ENCODE measurements at places on chromosomes 3 and 15.

GRCh38 chr3:174340624-174341587, 518.2 kb upstream of the NAALADL2 start:
- DNase-seq: no peak

DNA sequence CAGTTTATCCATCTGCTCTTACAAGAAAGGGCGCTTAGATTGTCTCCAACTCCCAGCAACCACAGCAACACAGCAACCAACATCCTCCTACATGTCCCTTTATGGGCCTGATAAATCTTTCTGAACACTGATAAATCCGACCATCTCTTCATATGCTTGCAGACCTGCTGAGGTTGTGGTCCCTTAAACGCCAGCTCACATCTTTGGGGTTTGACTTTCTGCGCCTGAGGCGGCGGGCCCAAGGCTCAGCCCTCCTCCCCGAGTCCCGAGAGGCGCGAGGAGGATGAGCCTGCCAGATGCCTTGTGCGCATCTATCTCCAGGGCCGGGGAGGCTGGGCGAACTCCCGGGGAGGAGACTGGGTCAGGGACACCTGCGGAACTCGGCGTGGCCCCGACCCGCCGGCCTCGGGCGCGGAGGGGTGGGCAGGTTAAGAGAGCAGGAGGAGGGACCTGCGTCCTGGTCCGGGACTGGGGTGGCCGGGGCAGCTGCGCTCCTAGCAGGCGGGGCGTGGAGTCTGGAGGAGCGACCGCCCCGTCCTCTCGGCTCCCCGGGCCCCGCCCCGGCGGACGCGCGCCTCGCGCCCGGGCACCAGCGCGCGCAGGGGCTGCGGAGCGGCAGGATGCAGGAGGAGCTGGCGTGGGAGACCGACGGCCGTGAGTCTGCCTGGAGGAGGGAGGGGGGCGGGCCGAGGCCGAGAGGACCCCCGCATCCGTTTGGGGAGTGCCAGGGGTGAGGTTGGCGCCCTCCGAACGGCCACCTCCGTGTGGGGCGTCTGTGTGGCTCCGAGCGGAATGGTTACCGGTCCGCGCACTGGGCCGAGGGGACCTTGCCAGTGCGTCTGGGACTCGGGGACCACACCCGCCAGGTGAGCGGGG, at the start of gene ANKDD1A:
Gene ANKDD1A, plus strand, starts transcription at position 592 of the 876 bp plus-strand sequence. Its CDS starts 29 bp downstream, at position 621.
- DNase-seq: no peak

DNA sequence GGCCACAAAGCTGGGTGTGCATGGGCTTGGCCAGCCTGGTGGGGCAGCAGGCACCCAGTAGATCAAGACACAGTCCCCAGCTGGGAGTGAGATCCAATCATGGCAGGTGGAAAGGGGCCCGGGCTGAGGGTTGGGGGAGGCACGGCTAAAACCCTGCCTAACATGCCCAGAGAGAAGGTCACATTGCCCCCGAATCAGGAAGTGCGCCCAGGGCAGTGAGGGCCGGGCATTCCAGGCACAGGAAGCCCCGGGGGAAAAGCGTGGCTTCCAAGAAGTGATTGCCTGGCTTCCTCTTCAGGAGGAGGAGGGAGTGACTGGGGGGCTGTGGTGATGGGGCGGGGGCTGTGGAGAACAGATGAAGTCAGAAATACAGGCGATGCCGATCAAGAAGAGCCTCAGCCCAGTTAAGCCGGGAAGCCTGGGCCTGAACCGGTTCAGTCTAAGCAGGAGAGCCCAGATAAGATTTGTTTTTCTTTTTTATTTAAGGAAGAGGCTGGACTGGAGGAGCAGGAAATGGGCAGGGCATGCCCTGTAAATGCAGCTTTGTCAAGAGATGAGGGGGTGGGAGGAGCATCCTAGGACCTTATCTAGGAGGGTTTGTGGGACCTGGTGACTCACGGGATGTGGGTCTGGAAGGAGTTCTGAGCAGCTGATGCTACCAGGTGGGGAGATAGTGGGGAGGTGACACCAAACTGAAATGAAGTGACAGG, 83.9 kb downstream of the CHSY1 start:
- DNase-seq: no peak

DNA sequence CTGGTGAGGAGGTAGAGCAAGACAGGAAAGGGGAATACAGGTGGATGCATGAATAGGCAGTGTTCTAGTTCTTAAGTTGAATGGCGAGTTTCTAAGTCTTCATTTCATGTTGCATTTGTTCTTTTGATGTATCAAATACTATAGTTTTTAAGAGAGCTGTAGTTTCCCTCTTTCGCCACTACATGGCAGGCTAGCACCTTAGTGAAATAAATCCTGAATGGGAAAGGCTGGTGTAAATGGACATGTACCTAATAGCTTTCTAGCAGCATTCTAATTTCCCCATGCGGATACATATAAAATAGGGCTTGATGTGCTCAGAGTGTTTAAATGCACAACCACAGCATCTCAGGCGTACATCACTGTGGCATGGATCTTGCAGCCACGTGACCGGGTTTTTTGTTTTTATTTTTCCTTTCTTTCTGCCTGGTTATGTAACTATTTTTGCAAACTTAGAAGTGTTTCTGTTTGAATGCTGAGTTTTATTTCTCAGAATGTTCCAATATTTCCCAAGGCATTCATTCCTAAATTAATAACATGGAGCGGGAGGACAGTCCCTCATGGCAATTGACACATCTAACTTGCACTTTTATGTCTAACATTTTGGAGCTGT, 23.5 kb upstream of the CLN6 start:
- peak; percentile 78 for DNase-seq

DNA sequence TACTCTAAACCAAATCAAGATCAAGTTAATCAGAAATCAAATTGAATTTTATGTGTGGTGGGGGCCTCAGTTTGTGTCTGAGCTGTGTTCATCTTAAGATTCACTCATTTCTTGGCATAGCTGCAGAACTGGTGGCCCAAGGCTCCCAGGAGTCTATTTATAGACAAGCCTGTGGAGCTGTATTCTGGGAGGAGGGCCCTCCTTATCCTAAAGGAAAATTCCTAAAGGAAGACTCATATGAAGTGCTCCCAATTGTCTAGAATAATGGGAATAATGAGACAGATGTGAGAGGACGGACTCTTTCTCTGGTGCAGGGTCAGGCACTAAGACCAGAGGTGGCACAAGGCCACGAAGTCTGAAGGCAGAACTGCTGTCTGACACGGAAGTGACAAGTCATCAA, 38.9 kb downstream of the C3orf85 start:
- no peak for DNase-seq

GRCh38 chr15:72907733-72908132, 124.2 kb upstream of the ADPGK start:
- DNase-seq: no peak

DNA sequence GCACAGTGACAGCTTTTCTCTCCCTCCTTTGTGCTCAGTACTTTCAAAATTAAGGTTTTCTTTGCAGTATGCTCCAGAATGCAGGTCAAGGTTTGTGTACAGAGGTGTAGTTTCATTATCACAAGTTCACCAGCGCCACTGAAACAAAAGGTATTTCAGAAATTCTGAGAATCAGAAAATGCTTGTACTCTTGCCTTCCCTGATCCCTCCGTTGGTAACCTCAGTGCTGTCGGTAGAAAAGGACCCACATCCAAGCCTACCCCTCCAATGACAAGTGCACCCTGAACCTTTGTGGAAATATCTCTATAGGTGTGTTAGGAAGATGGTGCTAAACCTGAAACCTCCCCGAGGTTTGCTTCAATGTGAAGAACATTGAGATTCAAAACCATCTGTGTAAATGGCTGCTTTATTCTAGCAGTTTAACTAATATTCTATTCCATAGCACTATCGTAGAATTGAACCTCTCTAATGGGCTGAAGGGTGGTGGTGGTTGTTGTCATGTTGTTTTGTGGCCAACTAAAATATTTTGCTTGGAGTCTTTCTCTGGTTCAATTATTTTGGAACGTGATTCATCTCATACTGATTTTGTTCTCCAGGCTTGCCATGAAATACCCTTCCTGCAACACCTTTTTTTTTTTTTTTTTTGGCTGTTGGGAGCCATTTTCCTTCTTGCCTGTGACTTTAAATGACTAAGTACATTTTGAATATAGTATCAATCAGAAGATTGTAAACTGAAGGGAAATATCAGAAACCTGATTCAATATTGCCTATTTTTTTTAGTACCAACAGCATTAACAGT, 20.7 kb downstream of the ZBTB38 start:
- DNase-seq: no peak

- no peak for DNase-seq
Measured at GRCh38 chr3:45870099-45870498, 16.2 kb upstream of the CCR9 start.

- DNase-seq: peak; percentile 1
Measured at GRCh38 chr15:67444100-67444499, 76.8 kb upstream of the C15orf61 start.

- no peak for DNase-seq
Measured at GRCh38 chr3:57791245-57791644, 35.1 kb downstream of the SLMAP start.

- no peak for DNase-seq
Measured at GRCh38 chr15:99430881-99431401, 134.8 kb upstream of the MEF2A start.

DNA sequence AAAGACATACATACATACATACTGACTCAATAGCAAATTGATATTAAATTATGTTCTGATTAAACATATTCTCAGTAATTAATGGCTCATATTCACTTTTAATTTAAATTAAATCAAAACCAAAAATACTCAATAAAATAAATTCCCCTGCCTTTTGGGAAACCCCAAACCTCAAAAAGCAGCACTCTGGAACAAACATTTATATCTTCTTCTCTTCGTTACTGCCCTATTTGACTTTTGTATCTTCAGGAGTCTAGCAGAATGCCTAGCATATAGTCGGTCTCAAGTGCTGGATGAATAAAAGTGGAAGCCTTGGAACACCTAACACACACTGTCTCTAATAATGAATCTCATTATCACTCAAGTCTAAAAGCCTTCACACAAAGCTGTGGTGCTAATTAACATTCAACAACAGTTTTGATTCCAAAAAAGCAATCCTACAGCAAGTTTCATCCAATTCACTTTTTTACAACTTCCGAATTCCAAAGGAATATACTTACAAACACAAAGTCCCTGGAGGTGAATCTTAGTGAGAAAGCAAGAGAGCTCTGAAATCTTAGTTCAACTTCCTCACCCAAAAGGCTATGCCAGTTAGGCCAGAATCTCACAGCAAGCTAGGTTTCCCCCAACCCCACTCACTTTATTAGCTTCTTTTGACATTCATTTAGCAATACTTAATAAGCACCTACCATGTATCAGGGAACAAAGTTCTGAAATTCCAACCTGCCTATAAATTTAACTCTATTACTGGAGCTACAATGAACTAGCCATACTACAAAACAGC, 35.0 kb downstream of the GSK3B start:
- DNase-seq: no peak

GRCh38 chr3:152835601-152836102, 721 bp downstream of the P2RY1 start:
- DNase-seq: no peak

- no peak for DNase-seq
Measured at GRCh38 chr3:23941440-23941839, 3.6 kb upstream of the NR1D2 start.

GRCh38 chr3:149224736-149225594, 3.3 kb upstream of the CP start:
- DNase-seq: no peak

- no peak for DNase-seq
Measured at GRCh38 chr3:44516230-44516629, 38.8 kb upstream of the ZNF445 start.

DNA sequence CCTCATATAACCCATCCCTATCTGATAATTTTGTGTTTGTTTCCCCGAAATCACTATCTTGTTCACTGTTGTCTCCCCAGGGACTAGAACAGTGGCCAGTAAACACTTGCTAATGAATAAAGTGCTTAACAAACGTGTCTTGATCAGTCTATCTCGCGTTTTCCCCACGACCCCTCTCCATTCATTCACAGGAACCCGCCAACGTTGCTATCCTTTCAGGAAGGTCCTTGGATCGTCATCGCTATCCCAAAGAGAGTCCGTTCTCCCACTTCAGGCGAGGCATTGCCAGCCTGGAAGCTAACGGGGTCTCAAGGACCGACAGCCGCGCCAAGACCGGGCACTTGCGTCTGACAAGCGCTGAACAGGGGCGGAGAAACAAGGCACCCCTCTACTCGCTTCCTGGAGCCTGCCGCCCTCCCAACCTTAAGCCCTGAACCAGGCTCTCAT, 344 bp downstream of the LINS1 start:
- DNase-seq: no peak

- peak; percentile 68 for DNase-seq
Measured at GRCh38 chr15:63466378-63467192, 37.8 kb upstream of the USP3 start.

DNA sequence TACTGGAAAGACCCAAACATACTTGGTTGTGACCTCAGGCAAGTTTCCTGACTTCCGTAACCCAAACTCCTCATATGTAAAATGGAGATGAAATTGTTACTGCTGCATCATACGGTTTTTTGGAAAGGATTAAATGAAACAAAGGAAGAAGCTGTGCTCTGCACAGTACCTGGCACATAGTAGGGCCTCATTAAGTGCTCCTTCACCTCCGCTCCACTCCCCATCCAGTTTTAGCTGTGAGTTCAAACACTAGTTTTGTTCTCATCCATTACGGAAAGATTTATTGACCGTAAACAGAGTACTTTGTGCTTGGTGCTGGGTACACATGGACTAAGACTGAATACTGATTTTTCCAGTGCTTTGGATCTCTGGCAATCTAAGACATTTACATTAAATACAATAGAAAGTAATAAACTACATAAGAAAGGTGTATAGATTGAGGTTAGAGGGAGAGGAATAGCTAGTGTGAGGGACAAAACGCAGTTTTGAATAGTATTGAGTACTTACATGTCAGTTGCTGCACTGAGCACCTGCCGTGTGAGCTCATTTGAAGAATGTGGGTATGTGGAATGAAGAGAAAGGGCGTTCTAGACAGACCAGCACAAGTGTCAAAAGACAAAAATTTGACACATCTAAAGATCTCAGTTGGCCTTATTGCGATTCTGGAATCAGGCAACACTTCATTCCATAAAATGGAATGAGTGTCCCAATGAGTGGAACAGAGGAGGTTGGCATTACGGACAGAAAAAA, 594 bp upstream of the ICE2 start:
- no peak for DNase-seq

- no peak for DNase-seq
Measured at GRCh38 chr15:70356919-70357318, 259.2 kb upstream of the TLE3 start.

DNA sequence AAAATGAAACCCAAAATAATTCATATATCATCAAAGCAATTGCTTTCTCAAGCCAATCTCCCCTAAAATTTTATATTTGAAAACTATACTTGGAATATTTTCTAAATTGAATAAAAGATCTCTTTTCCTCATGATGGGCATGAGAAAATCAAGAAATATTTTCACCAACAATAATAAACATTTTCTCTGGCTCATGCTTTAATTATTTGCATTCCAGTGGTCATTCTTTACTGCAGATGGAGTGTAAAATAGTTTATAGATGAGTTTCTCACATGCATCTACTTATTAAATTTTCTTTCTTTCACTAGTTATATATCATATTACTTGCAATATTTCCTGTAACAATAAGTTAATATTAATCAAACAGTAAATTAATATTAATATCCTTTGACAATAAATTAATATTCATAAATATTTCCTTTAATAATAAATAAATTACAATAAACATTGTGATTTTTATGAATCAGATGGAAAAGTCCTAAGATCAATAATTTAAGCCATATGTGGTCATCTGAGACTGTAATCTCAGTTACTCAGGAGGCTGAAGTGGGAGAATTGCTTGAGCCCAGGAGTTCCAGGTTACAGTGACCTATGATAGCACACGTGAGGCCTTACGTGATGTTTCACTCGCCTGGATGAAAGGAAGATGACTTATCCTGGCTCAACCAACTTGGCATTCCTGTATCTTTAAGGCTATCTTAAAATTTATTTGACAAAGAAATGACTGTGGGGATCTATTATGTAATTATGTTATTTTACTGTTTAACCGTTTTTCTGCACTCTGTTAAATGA, 958.8 kb downstream of the ZPLD1 start:
- DNase-seq: no peak
